ENCODE measurements at places on chromosomes 1 and 21. TPM values are rescaled to one million over a fixed set of nuclear protein-coding genes. Genes with fewer than 3 reads are reported as not detected.

- no peak for DNase-seq
These were observed 57.0 kb downstream of the SLC22A15 start for GRCh38 chr1:116033322-116033721.

CLEC20A gene
- not detected for total RNA-seq

- DNase-seq, result no peak
These were observed 190.2 kb upstream of the ADAMTS5 start for GRCh38 chr21:27157097-27157496.

PGLYRP3 gene
- total RNA-seq, result not detected

DNA sequence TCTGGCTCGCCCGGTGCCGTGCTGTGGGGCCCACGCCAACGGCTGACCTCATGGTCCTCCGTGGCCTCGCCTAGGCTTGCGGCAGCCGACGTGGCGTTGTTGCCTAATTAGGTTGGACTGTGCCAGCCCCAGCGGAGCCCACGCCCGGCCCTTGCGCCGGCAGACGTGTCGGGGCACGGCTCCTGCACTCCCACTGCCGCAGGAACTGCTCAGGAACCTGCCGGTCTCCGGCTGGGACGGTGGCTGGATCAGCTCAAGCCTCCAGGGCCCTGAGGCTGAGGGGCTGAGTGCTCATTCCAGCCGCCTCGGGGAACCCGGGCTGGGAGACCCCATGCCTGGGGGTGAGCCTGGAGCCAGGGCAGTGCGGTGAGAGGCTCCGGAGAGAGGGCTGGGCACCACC, 16.1 kb upstream of the PEX10 start:
- DNase-seq, result no peak

CACYBP gene
- total RNA-seq, result 251 TPM
